Stimulated activated CD8-positive, alpha-beta memory T cell treated with anti-CD3 and anti-CD28 coated beads, Interleukin-7, amount 100 ng/mL, for 1 hour (primary cell): ENCODE measurements at places on chromosomes 1 and 21.

DNA sequence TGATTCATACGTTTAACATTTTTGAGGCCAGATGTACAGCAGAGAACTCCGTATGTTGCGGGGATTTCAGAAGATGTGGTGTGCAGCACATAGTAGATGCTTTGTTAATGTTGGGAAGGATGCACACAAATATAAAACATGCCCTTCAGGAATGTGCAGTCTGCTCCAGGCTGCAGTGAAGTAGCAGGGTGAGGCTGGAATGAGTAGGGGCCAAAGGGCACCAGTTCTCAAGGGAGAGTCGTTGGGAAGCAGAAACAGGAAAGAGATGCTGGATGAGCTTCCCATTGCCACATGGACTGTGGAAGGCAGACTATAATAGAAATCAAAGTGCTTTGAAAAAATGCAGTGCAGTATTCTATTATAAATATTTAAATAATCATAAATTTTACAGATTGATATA lies 126.9 kb downstream of the NOS1AP start:
- no peak for DNase-seq

- no peak for DNase-seq
These were observed 136.7 kb upstream of the ETV3 start for GRCh38 chr1:157274698-157275534.

DNA sequence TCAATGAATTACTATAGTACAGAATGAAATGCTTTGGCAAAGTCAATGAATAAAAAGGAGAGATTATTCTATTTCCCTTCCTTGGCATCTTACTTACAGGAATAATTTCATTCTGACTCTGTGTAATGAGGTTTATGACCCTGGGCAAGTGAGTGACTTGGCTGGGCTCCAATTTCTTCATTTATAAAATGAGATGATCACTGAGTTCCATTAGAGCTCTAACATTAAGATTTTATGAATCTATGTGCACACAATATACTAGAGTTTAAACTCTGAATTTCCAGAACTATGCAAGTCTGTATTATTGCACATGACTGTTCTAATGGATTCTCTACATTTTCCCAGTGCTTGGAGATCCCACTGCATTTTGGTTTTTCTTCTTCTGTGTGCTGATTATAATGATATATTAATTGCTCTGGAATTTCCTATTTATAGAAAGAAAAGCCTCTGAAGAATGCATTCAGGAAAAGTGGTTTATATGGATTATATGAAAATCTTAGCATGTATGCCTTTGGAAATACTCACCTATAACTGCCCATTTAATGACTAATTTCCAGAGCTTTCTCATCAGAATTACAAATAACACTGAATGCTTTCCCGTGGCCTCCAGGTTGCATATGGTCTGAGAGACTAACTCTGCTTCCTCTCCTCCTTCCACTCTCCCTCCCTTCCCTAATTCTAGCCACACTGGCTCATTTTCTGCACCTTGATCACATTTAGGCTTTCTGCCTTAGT lies 97.4 kb upstream of the CHRM3 start:
- DNase-seq, result no peak

DNA sequence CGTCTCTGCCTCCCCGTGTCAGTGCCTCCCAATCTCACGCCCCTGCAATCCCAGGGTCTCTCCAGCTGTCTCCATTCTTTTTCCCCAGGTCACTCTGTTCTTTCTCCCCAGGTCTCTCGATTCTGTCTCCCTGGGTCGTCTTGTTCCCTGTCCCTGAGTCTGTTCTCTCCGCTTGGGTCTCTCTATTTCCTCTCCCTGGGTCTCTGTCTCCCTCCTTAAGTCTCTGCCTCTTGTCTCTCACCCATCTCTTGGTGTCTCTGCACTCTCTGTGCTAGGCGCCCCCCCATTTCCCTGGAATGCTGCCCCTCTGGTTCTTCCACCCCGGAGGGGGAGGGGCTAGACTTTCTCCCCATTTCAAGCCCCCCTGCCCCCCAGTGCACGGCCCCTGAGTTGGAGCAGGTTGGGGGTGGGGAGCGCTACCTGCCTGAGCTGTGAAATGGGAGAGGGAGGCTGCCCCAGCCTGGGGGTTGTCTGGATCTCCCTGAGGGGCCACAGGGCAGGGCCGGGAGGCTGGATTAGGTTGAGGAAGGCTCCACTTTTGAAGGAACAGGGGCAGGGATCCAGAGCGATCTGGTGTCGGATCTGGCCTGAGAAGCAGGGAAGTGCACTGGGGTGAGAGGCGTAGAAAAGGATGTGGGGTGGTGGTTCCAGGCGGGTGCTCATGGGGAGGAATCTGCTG lies 1.4 kb downstream of the PTPRF start:
- DNase-seq, result no peak

- DNase-seq, result no peak
These were observed 5.1 kb upstream of the GJA4 start for GRCh38 chr1:34787461-34788420.

DNA sequence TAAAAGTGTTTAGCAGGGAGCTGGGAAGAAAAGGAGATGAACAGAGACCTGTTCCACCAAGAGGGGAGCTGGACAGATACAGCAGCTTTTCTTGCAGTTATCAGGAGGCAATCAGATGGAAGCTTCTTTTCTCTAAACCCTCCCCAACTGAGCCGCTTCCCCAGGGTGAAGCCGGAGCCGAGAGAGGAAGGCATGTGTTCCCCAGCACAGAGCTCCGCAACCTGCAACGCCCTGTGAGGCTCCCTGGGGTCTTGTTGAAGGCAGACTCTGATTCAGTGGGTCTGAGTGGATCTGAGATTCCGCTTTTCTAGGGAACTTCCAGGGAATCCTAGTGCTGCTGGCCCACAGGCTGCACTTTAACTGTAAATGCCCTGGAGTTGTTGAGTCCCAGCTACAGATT lies 139.1 kb upstream of the COA6 start:
- DNase-seq, result no peak

GRCh38 chr21:40331804-40332203 lies 464.6 kb downstream of the PCP4 start:
- no peak for DNase-seq

GRCh38 chr1:185474440-185475149 lies 157.6 kb upstream of the IVNS1ABP start:
- no peak for DNase-seq

- no peak for DNase-seq
These were observed 61.0 kb downstream of the MATN1 start for GRCh38 chr1:30662291-30662840.

GRCh38 chr1:64006276-64007051 lies 197.0 kb upstream of the UBE2U start:
- DNase-seq, result no peak

GRCh38 chr1:99004254-99004860 lies 304 bp downstream of the PLPPR5 start:
- DNase-seq, result no peak

DNA sequence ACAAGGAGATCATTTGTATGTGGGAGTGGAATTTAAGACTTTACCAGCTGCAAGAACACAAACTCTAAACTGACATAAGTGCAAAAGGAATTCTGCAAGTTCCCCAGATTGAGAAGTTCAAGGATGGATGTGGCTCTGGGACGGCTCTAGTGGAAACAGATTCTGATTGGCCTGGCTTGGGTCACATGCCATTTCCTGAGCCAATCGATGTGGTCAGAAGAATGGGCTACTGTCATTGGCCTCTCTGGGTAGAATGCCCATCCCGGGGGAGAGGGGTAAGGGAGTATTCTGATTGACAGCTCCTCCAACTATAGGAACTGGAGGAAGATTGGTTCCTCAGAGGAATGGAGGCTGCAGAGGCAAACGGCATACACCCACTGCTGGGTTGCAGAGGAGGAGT lies 6.0 kb upstream of the IFNLR1 start:
- DNase-seq, result no peak

DNA sequence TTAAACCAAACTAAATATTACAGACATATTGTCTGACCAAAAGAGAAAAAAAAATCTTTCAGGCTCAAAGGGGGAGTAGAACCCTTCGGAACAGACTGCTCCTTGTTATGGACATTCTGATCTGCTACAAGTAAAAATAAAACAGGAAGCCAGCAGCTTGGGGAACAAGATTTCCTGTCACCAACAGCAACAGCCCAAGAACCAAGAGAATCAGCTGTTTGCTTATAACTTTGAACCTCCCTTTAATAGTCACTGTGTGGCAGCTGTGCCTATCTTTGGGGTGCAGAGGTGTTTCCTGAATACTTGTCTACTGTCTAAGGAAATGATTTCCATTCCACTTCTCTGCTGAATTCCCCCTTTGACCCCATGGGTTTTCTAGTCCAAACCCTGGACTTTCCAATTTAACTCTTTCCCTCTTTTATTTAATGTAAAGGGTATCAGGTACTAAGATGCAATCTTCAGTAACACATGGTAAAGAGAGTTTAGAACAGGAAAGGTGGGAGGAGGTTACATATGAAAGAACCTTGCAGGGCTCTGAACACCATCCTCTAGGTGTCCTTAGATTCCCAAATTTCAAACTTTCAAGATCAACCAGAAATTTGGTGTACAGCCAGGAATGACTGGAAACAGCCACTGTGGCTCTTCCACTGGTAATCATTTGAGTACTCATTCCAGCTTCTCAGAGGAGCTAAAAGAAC lies 38.6 kb downstream of the GPR3 start:
- no peak for DNase-seq

DNA sequence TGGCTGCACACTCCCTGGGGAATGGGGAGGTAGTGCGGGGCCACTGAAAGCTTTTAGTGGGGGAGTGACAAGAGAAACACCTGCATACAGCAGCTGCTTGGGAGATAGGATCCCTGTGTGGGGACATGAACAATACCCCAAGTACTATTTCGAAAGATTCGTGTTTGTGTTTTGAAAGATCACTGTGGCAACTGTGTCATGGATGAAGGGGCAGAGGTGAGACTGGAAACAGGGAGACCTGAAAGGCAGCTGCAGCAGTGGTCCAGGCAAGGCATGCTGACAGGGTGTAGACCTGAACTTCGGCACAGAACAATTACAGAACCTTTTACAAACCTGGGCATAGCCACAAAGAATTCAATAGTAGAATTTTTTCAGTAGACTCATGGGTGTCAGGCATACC lies 32.9 kb downstream of the TENT5C start:
- DNase-seq, result no peak

GRCh38 chr1:220808345-220809186 lies 21.9 kb downstream of the MTARC1 start:
- no peak for DNase-seq

DNA sequence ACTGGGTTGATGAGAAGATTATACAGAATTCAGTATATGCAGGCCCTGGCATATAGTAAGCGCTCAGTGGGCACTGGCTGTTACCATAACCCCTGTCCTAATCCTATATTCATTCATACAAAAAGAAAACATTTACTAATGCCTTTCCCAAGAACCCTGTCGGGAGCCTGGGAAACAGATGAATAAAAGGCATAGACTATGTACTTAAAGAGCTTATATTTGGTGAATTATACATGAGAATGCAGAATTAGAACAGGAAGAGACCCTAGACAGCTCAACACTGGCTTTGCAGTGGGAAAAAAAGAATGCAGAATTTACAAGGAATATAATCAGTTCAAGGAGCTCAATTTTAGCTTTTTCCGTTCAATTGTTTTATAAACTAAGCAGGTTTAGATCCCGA lies 10.9 kb downstream of the AK2 start:
- no peak for DNase-seq

DNA sequence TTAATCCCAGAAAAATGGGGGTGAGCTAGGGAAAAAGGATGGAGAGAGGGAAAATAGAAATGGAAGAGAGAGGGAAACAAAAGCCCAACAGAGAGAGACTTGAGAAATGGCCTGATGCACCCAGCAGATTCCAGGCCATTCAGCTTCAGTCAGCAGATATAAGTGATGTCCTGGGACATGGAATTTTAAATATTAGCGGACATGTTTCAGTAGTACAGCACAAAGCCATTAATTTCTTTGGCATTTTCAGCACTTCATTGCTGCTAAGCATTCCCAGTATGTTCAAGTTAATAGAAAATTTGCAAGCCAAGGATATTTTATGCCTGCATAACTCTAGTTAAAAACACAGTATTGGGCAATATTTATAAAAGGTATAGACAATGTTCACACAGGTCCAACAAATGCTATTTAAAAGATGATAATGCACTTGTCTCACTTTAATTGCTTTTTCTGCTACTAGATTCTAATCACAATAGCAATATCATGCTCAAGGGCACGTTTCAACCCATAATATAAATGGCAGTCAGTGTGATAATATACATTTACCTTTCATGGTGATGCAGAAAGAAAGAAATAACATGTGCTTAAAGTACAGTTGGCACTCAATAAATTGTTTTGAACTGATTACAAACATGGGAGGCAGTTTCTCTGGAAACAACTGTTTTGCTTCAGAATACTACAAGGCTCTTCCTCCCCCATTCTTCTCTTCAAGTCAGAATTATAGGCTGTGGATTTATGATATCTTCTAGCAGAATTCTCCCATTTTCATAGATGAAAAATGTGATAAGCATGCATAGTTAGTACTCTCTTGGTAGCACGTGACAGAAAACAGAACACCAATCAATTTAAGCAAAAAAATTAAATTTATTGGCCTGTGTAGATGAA lies 108.1 kb upstream of the MAGI3 start:
- DNase-seq, result no peak

DNA sequence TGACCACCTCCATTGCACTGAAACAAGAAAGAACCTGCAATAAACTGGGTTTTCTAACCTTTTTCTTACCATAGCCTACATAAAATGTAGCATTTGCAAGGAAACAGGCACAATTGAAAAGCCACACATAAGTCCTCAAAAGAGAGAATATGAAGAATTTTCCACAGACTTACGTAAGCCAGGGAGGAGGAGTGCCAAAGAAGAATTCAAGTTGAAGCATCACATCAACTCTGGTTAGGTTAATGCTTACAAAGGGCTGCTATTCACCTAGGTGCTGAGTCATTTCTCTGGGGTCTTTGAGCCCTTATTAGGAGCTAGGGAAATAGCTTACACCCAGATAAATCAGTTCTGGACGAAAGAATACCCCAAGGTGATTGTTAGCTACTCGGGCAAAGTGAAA lies 9.6 kb downstream of the OSCP1 start:
- no peak for DNase-seq

GRCh38 chr1:17148950-17149608 lies 29.8 kb upstream of the PADI2 start:
- DNase-seq, result no peak

DNA sequence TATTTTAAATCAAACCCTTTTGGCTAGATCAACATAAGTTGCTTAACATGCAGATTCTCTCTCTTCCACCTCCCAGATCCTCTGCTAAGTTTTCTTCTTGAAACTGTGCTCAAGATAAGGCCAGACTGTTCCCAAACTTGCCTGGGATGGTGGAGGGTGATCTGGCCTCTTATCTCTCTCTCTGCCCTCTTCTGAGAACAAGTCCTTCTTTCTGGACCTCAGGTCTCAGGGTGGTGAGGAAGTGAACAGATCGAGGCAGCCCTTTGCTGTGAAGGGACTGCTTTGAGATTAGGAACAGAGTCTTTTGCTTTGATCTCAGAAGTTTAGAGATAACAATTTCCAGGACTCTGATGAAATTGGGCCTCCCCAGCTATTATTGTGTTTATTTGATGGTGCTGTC lies 70.7 kb downstream of the HUNK start:
- DNase-seq, result no peak

DNA sequence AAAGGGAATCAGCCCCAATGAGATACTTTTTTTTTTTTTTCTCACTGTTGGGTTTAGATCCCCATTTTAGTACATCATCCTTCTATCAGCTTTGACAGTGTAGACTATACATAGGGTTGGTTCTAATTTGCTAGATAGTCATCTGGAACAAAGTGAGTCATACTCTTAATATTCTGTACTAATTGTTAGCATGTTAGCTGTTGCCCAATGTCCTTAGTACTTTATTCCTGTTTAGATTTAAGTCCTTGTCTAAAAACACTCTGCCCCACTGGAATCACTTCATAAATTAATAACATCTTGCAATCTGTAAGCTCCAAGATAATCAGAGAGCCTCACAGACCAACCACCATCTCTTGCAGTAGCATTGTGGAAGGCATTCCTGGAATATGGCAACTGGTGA lies 209.8 kb upstream of the KIAA0040 start:
- DNase-seq, result no peak

GRCh38 chr1:119870917-119871596 lies 25.3 kb downstream of the ADAM30 start:
- peak; percentile 24 for DNase-seq
